ENCODE measurements at places on chromosomes 2 and 18. TPM values are rescaled to one million over a fixed set of nuclear protein-coding genes. Genes with fewer than 3 reads are reported as not detected.

GRCh38 chr2:30677231-30677630 is 130.0 kb downstream of the CAPN13 start:
- H3K36me3 ChIP-seq, result no peaks in the 10 kb centered on the region
- H3K4me1 ChIP-seq, result no peaks in the 10 kb centered on the region
- no peak overlapping the region for H3K4me3 ChIP-seq
- no peaks in the 10 kb centered on the region for H3K27me3 ChIP-seq
- DNase-seq, result no peak

GRCh38 chr18:55251254-55251971 is 292.2 kb upstream of the CCDC68 start:
- H3K27ac ChIP-seq, result peak overlapping the region; percentile 76
- H3K4me1 ChIP-seq, result peaks cover 21% of the 10 kb centered on the region
- DNase-seq, result no peak
- no peak overlapping the region for H3K4me3 ChIP-seq
- H3K36me3 ChIP-seq, result peaks cover 4% of the 10 kb centered on the region

- H3K27me3 ChIP-seq, result peaks cover 3% of the 10 kb centered on the region
- DNase-seq, result no peak
- no peak overlapping the region for H3K4me3 ChIP-seq
- no peaks in the 10 kb centered on the region for H3K36me3 ChIP-seq
Observed at GRCh38 chr2:197852108-197852507, 47.7 kb downstream of the PLCL1 start.

- peak; percentile 45 for DNase-seq
- no peaks in the 10 kb centered on the region for H3K36me3 ChIP-seq
- H3K4me1 ChIP-seq, result peaks cover 16% of the 10 kb centered on the region
- H3K27me3 ChIP-seq, result no peaks in the 10 kb centered on the region
- peak overlapping the region; percentile 79 for H3K27ac ChIP-seq
- no peak overlapping the region for H3K4me3 ChIP-seq
Observed at GRCh38 chr2:158723921-158724802, 71.0 kb upstream of the DAPL1 start.

- H3K27ac ChIP-seq, result no peak overlapping the region
- H3K27me3 ChIP-seq, result peaks cover 42% of the 10 kb centered on the region
- no peak for DNase-seq
- H3K36me3 ChIP-seq, result no peaks in the 10 kb centered on the region
Observed at GRCh38 chr18:48139431-48140347, 209.2 kb upstream of the SMAD2 start.

DNA sequence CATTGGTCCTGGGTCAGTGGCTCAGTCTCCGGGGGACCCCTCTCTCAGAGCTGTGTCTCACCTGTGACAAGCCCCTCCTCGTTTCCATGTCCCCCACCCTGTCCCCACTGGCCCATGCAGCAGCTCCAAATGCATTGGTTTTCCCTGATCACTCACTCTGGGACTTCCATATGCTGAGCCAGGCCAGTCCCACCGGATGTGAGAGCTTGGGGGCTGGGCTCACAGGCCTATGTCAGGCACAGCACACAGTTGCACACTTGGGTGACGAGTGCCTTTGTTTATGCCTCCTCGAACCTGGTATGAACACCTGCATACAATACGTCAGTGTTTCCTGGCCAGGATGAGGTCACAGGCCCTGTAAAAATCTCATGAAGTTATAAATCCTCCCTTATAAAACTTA is 232.5 kb downstream of the TFCP2L1 start:
- H3K27ac ChIP-seq, result peak overlapping the region; percentile 9
- H3K4me3 ChIP-seq, result no peak overlapping the region
- H3K4me1 ChIP-seq, result peaks cover 6% of the 10 kb centered on the region

DNA sequence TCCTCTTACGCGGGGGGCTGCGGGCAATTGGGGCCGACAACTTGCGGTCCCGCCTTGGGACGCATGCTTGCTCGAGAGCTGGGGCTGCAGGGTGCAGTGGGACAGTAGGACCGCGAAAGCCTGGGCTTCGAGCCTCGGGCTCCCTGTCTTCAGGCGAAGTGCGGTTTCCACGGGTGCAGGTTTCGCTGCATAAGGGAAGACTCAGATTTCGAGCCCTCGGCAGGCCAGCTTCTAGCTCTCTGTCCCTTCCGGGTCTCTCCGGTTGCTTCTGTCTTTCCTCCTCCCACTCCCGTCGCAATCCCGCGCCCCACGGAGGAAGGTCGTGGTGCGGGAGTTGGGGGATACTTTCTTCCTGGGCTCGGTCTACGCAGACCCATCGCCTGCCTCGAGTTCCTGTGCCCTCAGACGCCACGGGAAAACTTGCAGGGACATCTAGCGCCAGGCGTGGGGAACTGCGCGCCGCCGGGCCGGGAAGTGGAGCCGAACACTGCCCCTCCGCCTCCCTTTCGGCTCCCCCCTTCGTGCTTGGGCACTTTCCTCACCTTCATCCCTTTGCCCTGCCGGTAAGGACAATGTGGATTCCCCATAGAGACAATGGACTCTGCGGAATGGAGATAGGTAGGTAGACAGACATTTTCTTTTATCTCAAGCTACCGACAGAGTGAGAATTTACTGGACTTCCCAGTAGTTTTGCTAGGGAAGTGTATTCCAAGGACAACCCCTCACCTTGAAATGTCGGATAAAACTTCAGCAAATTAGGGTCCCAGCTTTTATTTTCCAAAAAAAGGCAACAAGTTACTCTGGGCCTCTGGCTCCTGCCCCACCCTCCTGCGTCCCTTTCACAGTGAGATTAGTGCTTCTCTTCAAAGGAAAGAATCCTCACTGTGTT is 4.2 kb upstream of the HOXD13 start:
- peak; percentile 76 for DNase-seq
- no peaks in the 10 kb centered on the region for H3K36me3 ChIP-seq
- H3K27ac ChIP-seq, result peak overlapping the region; percentile 48
- peaks cover 9% of the 10 kb centered on the region for H3K4me1 ChIP-seq
- H3K4me3 ChIP-seq, result peak overlapping the region; percentile 50

GRCh38 chr2:55163274-55163721 is 68.8 kb downstream of the CLHC1 start:
- peaks cover 32% of the 10 kb centered on the region for H3K4me1 ChIP-seq
- H3K27me3 ChIP-seq, result no peaks in the 10 kb centered on the region
- DNase-seq, result no peak
- no peak overlapping the region for H3K4me3 ChIP-seq

DNA sequence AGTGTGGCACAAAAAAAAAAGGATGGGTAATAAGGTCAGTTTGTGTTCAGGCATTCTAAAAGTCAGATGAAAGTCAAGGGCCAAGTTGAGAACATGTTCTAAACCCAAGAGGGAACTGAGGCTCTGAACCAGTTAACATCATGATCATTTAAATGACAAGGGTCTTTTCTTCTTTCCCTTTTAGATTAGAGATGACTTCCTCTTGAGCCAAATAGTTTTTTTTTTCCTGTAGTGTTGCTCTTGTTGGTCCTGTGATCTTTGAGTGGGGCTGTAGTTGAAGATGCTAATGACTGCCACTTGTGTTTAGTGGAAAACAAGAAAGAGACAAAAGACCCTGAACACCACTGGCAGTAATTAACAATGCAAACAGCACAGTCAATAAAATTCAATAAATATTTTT is 482.7 kb upstream of the SYT4 start:
- H3K27ac ChIP-seq, result no peak overlapping the region
- no peaks in the 10 kb centered on the region for H3K4me1 ChIP-seq
- H3K27me3 ChIP-seq, result no peaks in the 10 kb centered on the region
- H3K4me3 ChIP-seq, result no peak overlapping the region
- H3K36me3 ChIP-seq, result no peaks in the 10 kb centered on the region

DNA sequence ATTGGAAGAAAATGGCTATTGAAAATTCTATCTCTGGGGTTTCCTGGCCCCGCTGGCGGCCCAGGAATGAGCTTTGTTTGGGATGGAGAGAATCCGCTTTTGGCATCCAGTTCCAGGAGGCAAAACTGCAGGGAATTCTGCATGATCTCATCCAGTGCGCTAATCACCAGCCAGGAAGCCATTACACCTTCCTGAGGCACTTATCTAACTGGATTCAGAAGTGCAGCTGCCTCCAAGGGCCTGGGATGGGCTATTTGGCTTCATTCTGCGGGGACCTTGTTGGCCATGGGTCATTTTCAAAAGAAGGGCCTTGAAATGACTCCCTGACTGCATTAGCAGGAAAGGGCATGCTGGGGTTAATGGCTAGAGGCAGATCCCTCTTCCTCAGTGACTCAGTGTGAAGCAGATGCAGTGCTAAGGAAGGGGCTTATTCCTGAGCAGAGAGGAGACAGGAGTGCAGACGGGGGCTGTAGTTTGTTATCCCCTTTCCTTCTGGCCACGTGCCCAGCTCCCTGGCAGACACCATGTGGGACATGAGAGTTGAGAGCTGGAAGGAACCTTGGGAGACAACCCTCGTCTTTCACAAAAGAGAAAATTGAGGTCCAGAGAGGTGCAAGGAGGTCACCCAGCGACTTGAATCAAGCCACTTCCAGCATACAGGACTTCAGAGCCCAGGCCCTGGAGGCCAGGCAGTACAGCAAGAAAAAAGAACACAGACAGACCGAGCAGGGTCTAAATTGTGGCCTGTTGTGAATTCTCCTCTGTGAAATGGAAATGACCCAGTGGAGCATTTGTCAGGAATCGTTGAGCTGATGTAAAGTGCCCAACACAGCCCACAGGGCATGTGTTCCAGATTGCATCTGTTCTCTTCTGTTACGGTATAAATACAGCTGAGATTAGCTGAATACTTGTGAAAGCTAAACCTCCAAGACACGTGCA is 161.8 kb downstream of the PRKCE start:
- H3K4me3 ChIP-seq, result no peak overlapping the region
- H3K27ac ChIP-seq, result peak overlapping the region; percentile 55
- no peaks in the 10 kb centered on the region for H3K36me3 ChIP-seq

- DNase-seq, result peak; percentile 81
- no peak overlapping the region for H3K4me3 ChIP-seq
- no peaks in the 10 kb centered on the region for H3K4me1 ChIP-seq
- no peaks in the 10 kb centered on the region for H3K36me3 ChIP-seq
- no peaks in the 10 kb centered on the region for H3K27me3 ChIP-seq
Observed at GRCh38 chr2:152925547-152926448, 207.4 kb downstream of the ARL6IP6 start.

- no peaks in the 10 kb centered on the region for H3K36me3 ChIP-seq
- no peaks in the 10 kb centered on the region for H3K4me1 ChIP-seq
- H3K27me3 ChIP-seq, result no peaks in the 10 kb centered on the region
- no peak for DNase-seq
- no peak overlapping the region for H3K4me3 ChIP-seq
Observed at GRCh38 chr2:205484764-205485163, 197.5 kb upstream of the NRP2 start.

DNA sequence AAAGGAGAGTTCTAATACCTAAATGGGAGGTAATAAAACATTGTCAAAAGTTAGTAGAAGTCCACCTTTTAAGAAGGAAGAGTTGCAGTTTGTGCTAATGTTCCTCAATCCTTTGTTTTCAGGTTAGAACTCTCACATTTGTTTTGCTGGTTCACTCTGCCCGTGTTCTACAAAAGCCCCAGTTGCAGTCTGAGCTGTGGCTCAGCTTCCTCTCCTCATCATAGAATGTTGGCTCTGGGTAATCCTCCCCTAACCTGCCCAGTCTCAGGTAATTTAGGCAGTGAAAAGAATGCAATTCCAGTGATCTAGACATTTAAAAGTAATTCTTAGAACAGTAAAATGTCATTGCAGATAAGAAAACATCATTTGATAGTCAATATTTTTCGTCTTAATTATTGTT is 1410.4 kb upstream of the ZEB2 start:
- H3K36me3 ChIP-seq, result no peaks in the 10 kb centered on the region
- DNase-seq, result no peak
- H3K4me1 ChIP-seq, result no peaks in the 10 kb centered on the region

GRCh38 chr2:73110168-73111072 is 2.3 kb downstream of the RAB11FIP5 start:
- H3K4me1 ChIP-seq, result peaks cover 23% of the 10 kb centered on the region
- H3K36me3 ChIP-seq, result no peaks in the 10 kb centered on the region
- no peaks in the 10 kb centered on the region for H3K27me3 ChIP-seq
- H3K4me3 ChIP-seq, result no peak overlapping the region
- H3K27ac ChIP-seq, result peak overlapping the region; percentile 99
- no peak for DNase-seq

- peaks cover 18% of the 10 kb centered on the region for H3K4me1 ChIP-seq
- no peak overlapping the region for H3K4me3 ChIP-seq
Observed at GRCh38 chr2:237661270-237661669, 33.9 kb downstream of the LRRFIP1 start.

GRCh38 chr18:79302120-79302519 is 93.6 kb upstream of the NFATC1 start:
- no peak overlapping the region for H3K4me3 ChIP-seq
- H3K27me3 ChIP-seq, result no peaks in the 10 kb centered on the region
- peak; percentile 36 for DNase-seq
- no peaks in the 10 kb centered on the region for H3K4me1 ChIP-seq
- no peak overlapping the region for H3K27ac ChIP-seq
- no peaks in the 10 kb centered on the region for H3K36me3 ChIP-seq

DNA sequence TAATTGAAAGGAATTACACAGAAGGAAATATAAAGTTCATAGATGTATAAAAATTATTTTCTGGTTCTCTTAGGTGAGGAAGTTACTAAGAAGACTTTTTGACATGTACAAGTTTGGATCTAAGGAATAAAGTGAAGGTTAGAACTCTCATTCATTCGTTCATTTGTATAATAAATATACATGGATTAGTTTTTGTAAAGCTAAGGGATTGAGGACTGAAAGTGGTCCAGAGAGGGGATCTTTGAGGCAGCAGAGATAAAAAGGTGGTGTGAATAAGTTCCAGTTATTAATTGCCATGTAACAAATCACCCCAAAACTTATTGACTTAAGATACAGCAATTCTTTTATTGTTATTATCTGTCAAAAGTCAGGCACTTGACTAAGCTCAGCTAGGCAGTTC is 110.1 kb upstream of the CELF4 start:
- no peak overlapping the region for H3K27ac ChIP-seq
- DNase-seq, result no peak
- no peaks in the 10 kb centered on the region for H3K4me1 ChIP-seq

- peak overlapping the region; percentile 39 for H3K27ac ChIP-seq
- no peaks in the 10 kb centered on the region for H3K27me3 ChIP-seq
- no peaks in the 10 kb centered on the region for H3K36me3 ChIP-seq
- no peak overlapping the region for H3K4me3 ChIP-seq
Observed at GRCh38 chr18:48623468-48624235, 84.8 kb downstream of the CTIF start.

DNA sequence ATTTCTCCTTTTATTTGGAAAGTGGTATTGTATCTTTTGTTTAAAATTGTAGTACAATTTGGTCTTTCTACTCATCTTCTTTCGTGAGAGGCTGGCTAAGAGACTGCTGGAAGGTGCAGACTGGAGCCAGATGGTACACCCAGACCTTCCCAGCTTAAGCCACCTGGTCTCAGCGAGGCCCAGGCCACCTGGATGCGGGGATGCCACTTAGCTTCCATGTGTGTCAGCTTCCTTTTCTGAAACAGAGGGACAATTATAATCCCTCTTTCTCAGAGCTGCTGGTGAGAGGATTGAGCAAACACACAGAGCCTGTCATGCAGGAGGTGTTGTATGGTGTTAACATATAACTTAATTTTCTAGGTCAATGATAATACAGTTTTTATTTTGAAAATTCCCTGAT is 17.4 kb downstream of the FARP2 start:
- H3K27ac ChIP-seq, result peak overlapping the region; percentile 93
- H3K4me1 ChIP-seq, result peaks cover 11% of the 10 kb centered on the region
- H3K36me3 ChIP-seq, result no peaks in the 10 kb centered on the region
- DNase-seq, result no peak
- no peak overlapping the region for H3K4me3 ChIP-seq
- no peaks in the 10 kb centered on the region for H3K27me3 ChIP-seq

CD28 gene
- not detected for polyA plus RNA-seq

MAP4K4 gene
- polyA plus RNA-seq, result 60.6 TPM

ZNG1B gene
- 52.3 TPM for polyA plus RNA-seq

STK16 gene
- polyA plus RNA-seq, result 7.7 TPM

DNAH7 gene
- 0.29 TPM for polyA plus RNA-seq

DCDC2C gene
- not detected for polyA plus RNA-seq

ABI2 gene
- 27.5 TPM for polyA plus RNA-seq

SERPINB7 gene
- 1.9 TPM for polyA plus RNA-seq

CD8A gene
- polyA plus RNA-seq, result not detected

CENPA gene
- 5.5 TPM for polyA plus RNA-seq
